ENCODE measurements at places on chromosomes 5 and 9. TPM values are rescaled to one million over a fixed set of nuclear protein-coding genes. Genes with fewer than 3 reads are reported as not detected.

Gene CTXN3
- total RNA-seq, result not detected

Gene NUTM2F
- not detected for total RNA-seq

Gene PLGRKT
- 6.3 TPM for total RNA-seq

Gene AK1
- 42.2 TPM for total RNA-seq

Gene CDC20B
- not detected for total RNA-seq

Gene SURF4
- 370 TPM for total RNA-seq

Gene UGT3A2
- total RNA-seq, result not detected

Gene MLANA
- total RNA-seq, result not detected

Gene C1QTNF2
- total RNA-seq, result 0.28 TPM

Gene PTGES2
- 52.8 TPM for total RNA-seq

Gene DDX4
- not detected for total RNA-seq

Gene FLT4
- 471 TPM for total RNA-seq

Gene PDZD2
- 2.6 TPM for total RNA-seq

Gene FOXD4L5
- total RNA-seq, result not detected

Gene TAF11L8
- not detected for total RNA-seq

Gene STK10
- total RNA-seq, result 61.8 TPM

Gene PCDHGA12
- 4.1 TPM for total RNA-seq

Gene GADD45G
- total RNA-seq, result not detected

Gene OR1J2
- total RNA-seq, result not detected

Gene LRRC70
- 60.8 TPM for total RNA-seq

Gene HNRNPH1
- total RNA-seq, result 803 TPM

Gene POU5F2
- total RNA-seq, result 1.2 TPM

Gene COMMD10
- total RNA-seq, result 41.5 TPM

Gene FBP2
- total RNA-seq, result not detected

Gene STPG3
- not detected for total RNA-seq

Gene ZDHHC11B
- total RNA-seq, result not detected

Gene NAA35
- 31.4 TPM for total RNA-seq

Gene RXRA
- total RNA-seq, result 23.3 TPM

Gene SOHLH1
- 0.05 TPM for total RNA-seq

Gene CORO2A
- total RNA-seq, result 1.7 TPM

Gene SLC27A6
- total RNA-seq, result not detected

Gene SLCO6A1
- not detected for total RNA-seq

Gene SMIM33
- total RNA-seq, result not detected

Gene KCNT1
- total RNA-seq, result not detected

Gene ATOSB
- total RNA-seq, result 15.8 TPM

Gene NR6A1
- total RNA-seq, result 2.9 TPM

Gene PCDHB13
- total RNA-seq, result 1.4 TPM

Gene FGF18
- not detected for total RNA-seq

Gene FBN2
- 0.79 TPM for total RNA-seq

Gene SHOC1
- not detected for total RNA-seq

Gene NDUFS6
- 39.6 TPM for total RNA-seq

Gene BSPRY
- total RNA-seq, result not detected

Gene ARAP3
- total RNA-seq, result 65.8 TPM

Gene DOK3
- 2.0 TPM for total RNA-seq

Gene PCDHB3
- total RNA-seq, result 0.51 TPM

Gene PBX3
- total RNA-seq, result 10.2 TPM
